ENCODE measurements at places on chromosomes 12 and 14.
A peak's percentile ranks its signal among the peaks of the same experiment; 100 is the strongest.

DNA sequence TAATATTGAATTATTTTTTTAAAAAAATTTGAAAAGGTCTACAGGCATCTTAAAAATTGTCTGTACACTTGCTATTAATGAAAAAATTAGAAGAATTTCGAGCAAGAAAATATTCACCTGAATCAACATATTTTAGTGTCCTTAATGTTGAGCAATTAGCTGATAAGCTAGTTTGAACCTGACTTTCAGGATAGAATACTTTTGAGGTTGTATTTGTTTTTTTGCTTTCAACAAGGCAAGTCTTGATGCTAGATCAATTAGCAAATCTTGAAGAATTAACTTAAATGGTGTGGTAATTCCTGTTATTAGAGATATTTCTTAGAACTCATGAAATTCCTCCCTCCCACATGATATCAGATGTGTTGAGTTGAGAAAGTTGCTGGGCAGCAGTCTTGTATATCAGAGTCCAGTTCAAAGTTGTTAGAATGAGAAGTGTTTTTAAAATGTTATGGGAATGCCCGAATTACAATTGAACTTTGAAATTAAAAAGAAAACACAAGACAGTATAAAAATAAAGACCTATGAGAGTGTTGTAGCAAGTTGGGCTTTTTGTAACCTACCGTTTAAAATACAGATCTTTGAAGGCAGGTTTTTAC is 119.2 kb downstream of the TRMT5 start:
- ATAC-seq: no peak

DNA sequence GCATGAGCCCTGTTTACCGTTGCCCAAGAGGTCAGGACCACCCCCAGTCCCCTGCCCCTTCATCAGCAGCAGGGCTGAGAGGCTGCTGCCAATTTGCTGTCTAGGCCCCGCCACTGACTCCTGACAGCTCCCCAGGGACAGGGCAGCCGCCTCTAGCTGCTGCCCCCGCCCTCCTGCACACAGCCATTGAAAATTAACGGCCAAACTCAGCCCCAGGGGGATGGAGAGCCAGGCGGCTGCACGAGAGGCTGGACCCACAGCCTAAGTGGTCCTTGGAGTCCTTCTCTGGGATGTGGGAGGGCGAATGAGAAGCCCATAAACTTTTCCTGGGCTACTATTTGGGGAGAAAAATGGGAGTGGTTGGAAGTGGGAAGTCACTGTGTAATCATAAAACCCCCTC is 4.6 kb downstream of the FOXN4 start:
- ATAC-seq: no peak

- ATAC-seq: peak; percentile 77
These were observed 174.7 kb upstream of the DAAM1 start for GRCh38 chr14:59013672-59014298.

DNA sequence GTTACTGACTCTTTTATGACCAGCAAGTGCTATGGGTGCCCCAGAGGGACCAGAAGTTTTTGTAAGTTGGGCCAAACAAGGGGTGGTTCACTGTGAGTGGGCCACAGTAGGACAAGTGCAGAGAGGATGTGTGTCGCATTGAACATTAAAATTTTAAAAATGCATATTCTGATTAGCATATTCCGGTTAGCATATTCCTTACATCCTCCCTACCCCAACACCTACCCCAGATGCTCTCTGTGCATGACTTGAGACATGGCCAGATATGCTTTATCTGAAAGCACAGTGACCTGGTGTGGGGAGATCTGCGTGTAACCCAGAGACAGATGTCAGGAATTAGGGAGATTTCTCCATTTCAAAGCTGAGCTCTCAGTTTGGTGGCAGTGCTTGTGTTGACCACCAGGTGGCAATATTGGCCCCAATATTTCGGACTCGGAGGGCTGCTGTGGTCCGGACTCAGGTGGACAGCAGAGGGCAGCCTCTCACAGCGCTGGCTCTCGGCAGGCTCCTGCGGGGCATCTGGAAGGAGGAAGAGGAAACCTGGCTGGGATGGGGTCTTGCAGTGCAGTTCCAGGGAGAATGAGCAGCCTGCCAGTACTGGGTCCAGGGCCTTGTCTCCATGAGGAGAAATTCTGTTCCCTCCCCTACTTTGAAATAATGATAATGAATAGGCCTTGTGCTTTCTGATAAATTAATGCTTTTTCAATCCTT is 1.6 kb upstream of the CEBPE start:
- peak; percentile 86 for ATAC-seq

DNA sequence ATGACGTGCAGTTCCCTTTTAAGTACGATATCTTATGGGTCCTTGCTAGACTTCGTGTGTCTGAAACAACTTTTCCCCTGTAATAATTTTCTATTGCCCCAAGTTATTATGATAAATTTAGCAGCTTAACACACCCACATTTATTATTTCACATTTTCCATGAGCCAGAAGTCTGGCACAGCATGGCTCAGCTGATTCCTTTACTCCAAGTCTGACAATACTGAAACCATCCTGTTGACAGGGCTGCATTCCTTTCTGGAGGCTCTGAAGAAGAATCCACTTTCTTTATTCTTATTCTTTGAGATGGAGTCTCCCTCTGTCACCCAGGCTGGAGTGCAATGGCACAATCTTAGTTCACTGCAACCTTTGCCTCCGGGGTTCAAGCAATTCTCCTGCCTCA is 80.9 kb downstream of the DENND5B start:
- ATAC-seq: no peak

GRCh38 chr12:69835081-69835480 is 10.1 kb downstream of the MYRFL start:
- no peak for ATAC-seq

GRCh38 chr14:59028476-59029202 is 159.8 kb upstream of the DAAM1 start:
- peak; percentile 72 for ATAC-seq

- no peak for ATAC-seq
These were observed 36.5 kb downstream of the CORO1C start for GRCh38 chr12:108694812-108695278.

DNA sequence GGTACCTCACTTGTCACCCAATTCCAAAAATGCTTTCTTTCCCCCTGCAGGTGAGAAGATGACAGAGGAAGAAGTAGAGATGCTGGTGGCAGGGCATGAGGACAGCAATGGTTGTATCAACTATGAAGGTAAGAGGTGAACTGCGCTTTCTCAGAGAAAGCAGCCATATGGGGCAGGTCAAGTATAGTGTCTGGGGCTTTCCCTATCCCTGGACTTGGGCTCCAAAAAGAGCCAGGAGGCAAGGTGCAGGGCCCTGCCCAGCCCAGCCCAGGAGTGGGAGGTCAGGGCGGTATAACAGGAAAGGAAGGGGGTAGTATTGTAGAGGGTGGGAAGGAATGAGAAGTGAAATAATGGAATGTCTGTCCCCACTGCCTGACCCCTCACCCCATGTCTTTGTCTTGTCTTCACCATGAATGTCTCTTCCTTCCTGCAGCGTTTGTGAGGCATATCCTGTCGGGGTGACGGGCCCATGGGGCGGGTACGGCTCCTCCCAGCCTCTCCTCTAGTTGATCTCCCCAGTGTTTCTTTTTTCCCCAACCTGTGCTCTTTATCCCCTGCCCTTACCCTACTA is 2.1 kb downstream of the MYL6 start:
- ATAC-seq: peak; percentile 22

GRCh38 chr12:65986047-65986446 is 144.5 kb downstream of the LLPH start:
- no peak for ATAC-seq

GRCh38 chr12:94954948-94955592 is 48.4 kb downstream of the NDUFA12 start:
- ATAC-seq: no peak

DNA sequence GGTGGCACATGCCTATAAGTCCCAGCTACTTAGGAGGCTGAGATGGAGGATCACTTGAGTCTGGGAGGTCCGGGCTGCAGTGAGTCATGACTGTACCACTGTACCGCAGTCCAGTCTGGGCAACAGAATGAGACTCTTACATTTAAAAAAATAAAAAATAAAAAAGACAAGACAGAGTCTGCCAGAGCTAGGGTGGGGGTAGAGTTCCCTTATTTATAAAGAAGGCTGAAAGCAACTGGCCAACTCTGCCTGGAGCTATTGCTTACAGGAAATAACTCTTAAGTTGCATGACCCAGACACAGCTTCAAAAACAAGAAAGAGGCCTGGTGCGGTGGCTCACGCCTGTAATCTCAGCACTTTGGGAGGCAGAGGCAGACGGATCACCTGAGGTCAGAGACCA is 31.5 kb downstream of the NUMB start:
- no peak for ATAC-seq

- no peak for ATAC-seq
These were observed 91.8 kb upstream of the ATP2B1 start for GRCh38 chr12:89800435-89800834.

DNA sequence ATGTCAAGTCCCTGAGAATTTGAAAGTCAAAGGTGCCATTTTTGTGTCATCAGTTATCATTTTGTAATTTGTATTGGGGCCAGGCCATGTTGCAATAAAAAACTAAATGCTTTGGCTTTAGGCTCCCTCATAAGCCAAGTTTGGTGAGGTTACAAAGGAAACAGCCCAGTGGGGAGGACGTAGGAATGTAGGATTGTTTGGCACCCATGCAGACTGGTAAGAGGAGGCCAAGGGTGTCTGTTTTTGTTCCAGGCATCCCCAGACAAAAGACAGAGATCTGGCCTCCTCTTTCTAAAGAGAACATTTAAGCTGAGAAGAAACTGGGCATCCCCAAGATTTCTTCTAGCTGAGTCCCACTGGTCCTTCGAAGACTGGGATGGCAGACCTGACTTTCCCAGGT is 111.7 kb downstream of the SUDS3 start:
- ATAC-seq: no peak

- no peak for ATAC-seq
These were observed 25.6 kb downstream of the STX2 start for GRCh38 chr12:130813436-130813835.

- no peak for ATAC-seq
These were observed 76.1 kb downstream of the LRIG3 start for GRCh38 chr12:58844161-58844560.

- no peak for ATAC-seq
These were observed 10.9 kb upstream of the ITGB7 start for GRCh38 chr12:53217931-53218307.

- ATAC-seq: no peak
These were observed 272.7 kb upstream of the DCN start for GRCh38 chr12:91455321-91455720.

GRCh38 chr14:67577909-67578749 is 21.9 kb downstream of the PIGH start:
- ATAC-seq: no peak

- no peak for ATAC-seq
These were observed 81.4 kb upstream of the KRAS start for GRCh38 chr12:25332143-25332542.

GRCh38 chr12:122918827-122919226 is 22.9 kb upstream of the VPS37B start:
- no peak for ATAC-seq

DNA sequence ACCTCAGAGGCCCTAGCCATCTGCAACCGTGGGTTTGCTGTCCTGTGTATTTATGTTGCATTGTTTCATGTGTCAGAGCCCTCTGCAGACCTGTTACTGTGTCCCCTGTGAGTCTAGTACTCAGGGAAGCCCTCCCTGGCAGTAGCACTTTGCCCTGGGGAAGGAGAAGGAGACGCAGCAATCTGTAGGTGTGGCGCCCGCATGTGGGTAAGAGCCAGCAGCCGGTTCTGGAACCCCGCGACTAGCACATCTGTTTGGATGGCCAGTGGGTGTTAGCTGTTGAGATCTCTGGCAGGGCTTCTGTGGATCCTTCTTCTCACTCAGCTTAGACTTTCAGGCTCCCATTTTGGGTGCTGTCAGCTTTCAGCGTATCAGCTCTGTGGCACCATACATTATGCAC is 57.0 kb downstream of the TECPR2 start:
- no peak for ATAC-seq

- ATAC-seq: no peak
These were observed 172.2 kb upstream of the AMIGO2 start for GRCh38 chr12:47251919-47252318.

GRCh38 chr12:76864791-76865400 is 13.9 kb downstream of the CSRP2 start:
- ATAC-seq: no peak

DNA sequence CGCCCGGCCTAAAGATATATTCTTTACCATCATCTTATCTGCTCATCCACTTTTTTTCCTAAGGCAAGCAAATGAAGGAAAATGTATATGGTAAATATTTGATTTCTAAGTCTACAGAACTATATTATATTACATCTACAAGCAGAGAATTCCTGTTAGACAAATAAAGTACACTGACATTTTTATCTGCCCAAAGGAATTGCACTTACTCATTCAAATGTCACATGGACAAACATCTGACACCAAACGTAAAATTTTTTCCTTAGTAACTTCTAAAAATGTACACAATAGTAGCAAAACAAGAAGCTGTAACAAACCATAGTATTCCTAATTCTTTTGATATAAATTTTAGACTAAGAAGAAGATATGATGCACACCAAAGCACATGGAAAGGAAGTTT is 51.0 kb downstream of the SPPL3 start:
- no peak for ATAC-seq

GRCh38 chr12:70994217-70994788 is 73.8 kb upstream of the PTPRR start:
- no peak for ATAC-seq

DNA sequence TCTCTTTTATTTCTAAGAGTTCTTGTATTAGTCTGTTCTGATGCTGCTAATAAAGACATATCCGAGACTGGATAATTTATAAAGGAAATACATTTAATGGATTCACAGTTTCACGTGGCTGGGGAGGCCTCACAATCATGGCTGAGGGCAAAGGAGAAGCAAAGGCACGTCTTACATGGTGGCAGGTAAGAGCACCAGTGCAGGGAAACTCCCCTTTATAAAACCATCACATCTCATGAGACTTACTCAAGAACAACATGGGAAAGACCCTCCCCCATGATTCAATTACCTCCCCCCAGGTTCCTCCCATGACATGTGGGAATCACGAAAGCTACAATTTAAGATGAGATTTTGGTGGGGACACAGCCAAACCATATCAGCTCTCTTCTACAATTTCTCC is 503.0 kb downstream of the NPAS3 start:
- no peak for ATAC-seq

GRCh38 chr12:47236109-47236714 is 156.5 kb upstream of the AMIGO2 start:
- peak; percentile 68 for ATAC-seq

- ATAC-seq: peak; percentile 100
These were observed 58.7 kb downstream of the ST8SIA1 start for GRCh38 chr12:22275843-22276242.

DNA sequence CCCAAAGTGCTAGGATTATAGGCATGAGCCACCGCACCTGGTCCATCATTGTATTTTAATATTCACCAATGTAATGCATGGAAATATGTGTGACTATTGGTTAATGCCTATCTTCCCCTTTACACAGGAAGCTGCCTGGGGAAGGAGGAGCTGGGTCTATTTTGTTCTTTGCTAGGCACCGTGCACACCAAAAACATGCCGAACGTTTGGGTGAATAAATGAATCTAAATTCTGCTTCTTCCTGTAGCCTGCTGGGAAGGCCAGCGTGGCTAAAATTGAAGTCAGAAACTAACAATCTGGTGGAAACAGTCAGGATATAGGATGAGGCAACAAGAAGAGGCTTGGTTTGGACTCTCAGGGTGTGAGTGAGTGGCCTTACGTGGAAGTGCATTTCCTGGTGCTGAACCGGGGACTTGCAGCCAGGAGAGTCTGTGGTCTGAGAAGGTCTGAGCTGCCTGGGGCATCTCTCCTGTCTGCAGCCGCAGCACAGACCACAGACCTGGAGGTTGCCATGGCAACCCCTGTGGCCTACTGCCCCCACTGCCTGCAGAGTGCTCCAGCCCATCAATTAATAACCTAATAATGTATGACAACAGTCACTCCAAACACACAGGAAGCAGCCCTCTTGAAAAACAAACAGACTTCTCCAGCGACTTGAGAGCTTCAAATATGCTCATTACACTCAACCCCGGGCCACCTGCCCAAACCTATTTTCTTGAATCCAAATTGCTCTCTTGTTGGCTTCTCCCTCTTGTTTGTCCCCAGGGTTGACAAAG is 5.5 kb upstream of the GPR68 start:
- ATAC-seq: peak; percentile 11

Measured in esophagus mucosa (tissue), 1 donor.